Glomerular endothelial cell (primary cell): ENCODE measurements at places on chromosomes 4 and X. TPM values are rescaled to one million over a fixed set of nuclear protein-coding genes. Genes with fewer than 3 reads are reported as not detected.

Gene ARR3
- not detected in 2 replicates for total RNA-seq

Gene DIPK2B
- total RNA-seq, result 266 and 268 TPM in 2 replicates

Gene GLRA2
- total RNA-seq, result not detected in 2 replicates

Gene TMEM144
- total RNA-seq, result 2.7 and 8.7 TPM in 2 replicates
